ENCODE measurements at places on chromosomes 4 and X. TPM values are rescaled to one million over a fixed set of nuclear protein-coding genes. Genes with fewer than 3 reads are reported as not detected.
A peak's percentile ranks its signal among the peaks of the same experiment; 100 is the strongest.

CFAP47 gene
- total RNA-seq = 0.07 TPM

DNA sequence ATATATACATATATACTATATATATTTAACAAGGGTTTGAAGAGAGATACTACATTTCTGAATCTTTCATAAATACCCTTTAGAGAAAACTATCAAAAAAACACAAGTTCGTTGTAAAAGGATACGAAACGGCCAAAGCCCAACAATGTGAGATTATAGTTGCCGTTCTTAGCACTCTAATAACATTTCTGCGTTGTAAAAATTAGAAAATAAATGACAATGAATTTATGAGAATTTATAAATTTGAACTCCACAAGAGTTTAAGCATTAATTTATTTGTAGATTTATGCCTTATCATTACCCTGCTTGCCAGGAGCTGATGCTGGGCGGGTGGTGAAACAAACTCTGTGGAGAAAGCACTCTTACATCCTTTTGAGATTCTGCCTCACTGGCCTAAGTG is 1.1 kb downstream of the WDR17 start:
- no peak overlapping the region for H3K4me3 ChIP-seq
- no peak overlapping the region for H3K27ac ChIP-seq
- DNase-seq = no peak
- H3K27me3 ChIP-seq = no peaks in the 10 kb centered on the region
- H3K36me3 ChIP-seq = no peaks in the 10 kb centered on the region

- peak overlapping the region; percentile 72 for H3K27ac ChIP-seq
- H3K4me1 ChIP-seq = no peaks in the 10 kb centered on the region
- no peak for DNase-seq
- no peak overlapping the region for H3K4me3 ChIP-seq
- peaks cover 20% of the 10 kb centered on the region for H3K36me3 ChIP-seq
- no peaks in the 10 kb centered on the region for H3K27me3 ChIP-seq
Measured at GRCh38 chr4:94262163-94263016, 54.7 kb downstream of the SMARCAD1 start.

GRCh38 chr4:85557016-85557901 is 82.3 kb downstream of the ARHGAP24 start:
- H3K4me1 ChIP-seq = no peaks in the 10 kb centered on the region
- no peak overlapping the region for H3K27ac ChIP-seq
- no peak for DNase-seq
- no peaks in the 10 kb centered on the region for H3K27me3 ChIP-seq

- no peak overlapping the region for H3K4me3 ChIP-seq
- H3K36me3 ChIP-seq = peaks cover 3% of the 10 kb centered on the region
- no peaks in the 10 kb centered on the region for H3K4me1 ChIP-seq
- no peak for DNase-seq
- no peaks in the 10 kb centered on the region for H3K27me3 ChIP-seq
- no peak overlapping the region for H3K27ac ChIP-seq
Measured at GRCh38 chr4:83417566-83417965, 38.1 kb downstream of the HELQ start.

- DNase-seq = no peak
- no peaks in the 10 kb centered on the region for H3K27me3 ChIP-seq
- H3K27ac ChIP-seq = no peak overlapping the region
- no peaks in the 10 kb centered on the region for H3K36me3 ChIP-seq
Measured at GRCh38 chrX:123432361-123433150, 248.5 kb downstream of the GRIA3 start.

DNA sequence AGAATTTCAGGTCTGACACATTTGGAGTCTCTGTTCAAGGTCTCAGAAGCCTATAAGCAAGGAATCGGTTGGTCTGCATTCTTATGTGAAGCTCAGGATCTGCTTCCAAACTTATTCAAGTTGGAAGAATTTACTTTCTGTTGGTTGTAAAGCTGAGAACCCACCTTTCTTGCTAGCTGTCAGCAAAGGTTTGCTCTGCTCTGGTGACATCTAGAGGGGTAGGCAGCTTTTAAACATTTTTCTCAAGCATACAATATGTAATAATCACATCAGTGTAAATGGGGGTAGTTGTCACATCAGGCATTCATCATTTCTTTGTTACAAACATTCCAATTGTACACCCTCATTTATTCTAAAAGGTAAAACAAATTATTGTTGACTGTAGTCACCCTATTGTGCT is 935.2 kb downstream of the TRAM1L1 start:
- no peak overlapping the region for H3K4me3 ChIP-seq
- no peak for DNase-seq
- H3K4me1 ChIP-seq = peaks cover 33% of the 10 kb centered on the region
- no peak overlapping the region for H3K27ac ChIP-seq
- H3K27me3 ChIP-seq = no peaks in the 10 kb centered on the region

Measured in WTC11 (cell line).